ENCODE measurements at places on chromosomes 2 and 18. TPM values are rescaled to one million over a fixed set of nuclear protein-coding genes. Genes with fewer than 3 reads are reported as not detected.

- no peak for DNase-seq
Measured at GRCh38 chr2:82790206-82791021, 1668.7 kb downstream of the SUCLG1 start.

- peak; percentile 23 for DNase-seq
Measured at GRCh38 chr2:23390152-23390551, 5.2 kb downstream of the KLHL29 start.

DNA sequence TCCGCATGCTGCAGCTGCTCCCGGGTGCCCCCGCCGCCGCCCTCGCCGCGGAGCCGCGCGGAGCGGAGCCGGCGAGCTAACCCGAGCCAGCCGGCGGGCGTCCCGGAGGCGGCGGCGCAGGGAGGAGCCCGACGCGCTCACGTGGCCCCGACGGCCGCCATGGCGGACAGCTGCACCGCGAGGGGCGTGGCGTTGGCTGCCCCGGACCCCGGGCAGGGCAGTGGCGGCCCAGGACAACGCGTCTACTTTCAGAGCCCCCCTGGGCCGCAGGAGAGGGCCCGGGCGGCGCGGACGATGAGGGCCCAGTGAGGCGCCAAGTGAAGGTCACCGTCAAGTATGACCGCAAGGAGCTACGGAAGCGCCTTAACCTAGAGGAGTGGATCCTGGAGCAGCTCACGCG is 30.0 kb upstream of the CCNYL1 start:
- DNase-seq = no peak

GRCh38 chr2:110842048-110842447 is 109.7 kb downstream of the ACOXL start:
- no peak for DNase-seq

- no peak for DNase-seq
Measured at GRCh38 chr2:215396595-215397313, 39.1 kb downstream of the FN1 start.

DNA sequence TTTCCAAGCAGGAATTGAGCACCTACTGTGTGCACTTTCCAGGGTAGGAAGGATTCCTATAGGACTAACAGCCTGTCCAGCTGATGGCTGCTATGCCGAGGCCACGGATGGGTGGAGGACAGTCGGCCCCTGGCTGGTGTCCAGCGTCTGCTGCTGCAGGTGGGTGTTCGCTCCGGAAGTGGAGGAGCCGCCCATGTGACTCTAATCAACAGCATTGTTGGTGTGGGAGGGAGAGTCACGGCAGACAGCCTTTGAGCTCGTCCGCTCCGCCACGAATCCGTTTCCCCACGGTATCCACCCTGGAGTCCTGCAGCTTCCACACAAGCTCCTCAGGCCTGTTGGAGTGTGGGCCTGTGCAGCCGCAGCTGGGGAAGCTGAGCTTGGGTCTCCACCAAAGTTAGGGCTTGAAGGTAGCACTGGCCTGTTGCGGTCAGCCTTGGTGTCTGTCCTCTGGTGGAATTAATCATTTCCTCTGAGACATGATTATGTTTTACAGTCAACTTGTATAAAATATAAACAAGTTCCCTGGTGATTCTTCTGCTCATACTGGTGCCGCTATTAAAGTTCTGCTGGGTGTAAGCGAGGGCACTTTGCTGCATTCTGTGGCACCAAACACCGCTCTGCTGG is 185.9 kb upstream of the TPO start:
- DNase-seq = no peak

GRCh38 chr2:82781176-82781915 is 1677.7 kb downstream of the SUCLG1 start:
- no peak for DNase-seq

GRCh38 chr2:62236499-62236898 is 40.6 kb downstream of the B3GNT2 start:
- DNase-seq = no peak

- DNase-seq = no peak
Measured at GRCh38 chr2:20917287-20917660, 94.4 kb upstream of the LDAH start.

GRCh38 chr2:222690564-222691200 is 19.2 kb downstream of the MOGAT1 start:
- peak; percentile 53 for DNase-seq

DNA sequence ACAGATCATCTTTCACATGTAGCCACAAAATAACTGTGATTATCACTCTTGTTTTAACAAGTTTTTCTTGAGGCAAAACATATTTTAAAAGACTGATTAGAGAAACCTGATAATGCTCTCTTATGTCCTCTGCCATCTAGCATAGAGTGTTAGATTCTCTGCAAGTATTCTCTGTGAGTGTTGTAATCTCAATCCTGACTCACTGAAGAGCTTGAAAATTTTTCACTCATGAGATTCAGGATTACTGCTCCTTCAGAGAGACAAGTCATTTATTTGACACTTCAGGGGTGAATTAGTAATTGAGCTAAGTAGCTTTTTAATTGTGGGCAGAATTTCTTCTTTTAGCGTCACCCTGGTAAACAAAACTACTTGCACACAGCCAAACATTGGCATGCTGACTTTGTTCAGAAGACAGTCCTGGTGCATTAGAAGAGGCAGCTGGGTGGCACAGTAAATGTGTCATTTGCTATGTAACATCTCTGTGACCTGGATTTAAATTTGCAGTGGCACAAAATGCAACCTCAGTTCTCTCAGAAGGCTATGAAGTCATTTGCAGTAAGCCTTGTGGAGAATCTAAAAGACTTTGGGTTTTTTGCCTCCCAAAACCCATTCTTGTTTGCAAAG is 172.9 kb downstream of the LRP1B start:
- no peak for DNase-seq

GRCh38 chr18:25469489-25469888 is 117.5 kb upstream of the ZNF521 start:
- DNase-seq = no peak

- DNase-seq = no peak
Measured at GRCh38 chr2:97993926-97994325, 1.8 kb downstream of the TMEM131 start.

- no peak for DNase-seq
Measured at GRCh38 chr18:23682472-23682871, 6.8 kb upstream of the LAMA3 start.

DNA sequence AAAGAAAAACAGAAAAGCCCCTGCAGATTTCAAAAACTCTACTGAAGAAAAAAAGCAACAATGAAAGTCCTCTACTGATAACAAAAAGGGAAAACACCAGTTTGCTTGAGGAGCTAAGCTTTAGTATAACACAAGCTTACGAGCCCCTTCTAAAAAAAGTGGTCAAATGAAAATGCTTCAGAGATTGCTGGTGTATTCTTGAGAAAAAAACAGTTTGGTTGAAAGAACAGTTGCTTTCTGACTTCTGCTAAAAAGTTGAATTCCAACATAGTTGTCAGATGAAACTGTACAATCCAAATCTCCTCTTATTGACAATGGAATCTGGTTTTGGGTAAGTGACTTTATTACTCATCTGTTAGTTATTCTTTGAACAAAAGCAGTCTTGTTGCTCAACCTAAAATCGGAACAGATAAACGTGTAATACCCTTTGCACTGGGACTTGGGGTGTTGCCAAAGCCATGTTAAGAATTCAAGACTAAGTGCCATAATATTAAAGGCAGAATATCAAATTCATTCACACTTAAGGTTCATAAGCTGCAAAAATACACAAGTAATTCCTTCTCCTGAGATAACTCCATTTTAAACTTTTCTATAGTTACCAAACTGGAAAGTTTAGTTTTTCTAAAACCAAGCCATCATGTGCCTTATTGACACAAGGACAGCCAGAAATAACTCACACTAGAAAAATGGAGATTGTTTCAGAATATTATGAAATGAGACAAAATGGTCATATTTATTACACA is 45.3 kb upstream of the SPAG16 start:
- peak; percentile 17 for DNase-seq

- no peak for DNase-seq
Measured at GRCh38 chr2:107645586-107645985, 181.1 kb upstream of the RGPD4 start.

GRCh38 chr2:16429431-16430145 is 236.0 kb downstream of the CYRIA start:
- DNase-seq = no peak

DNA sequence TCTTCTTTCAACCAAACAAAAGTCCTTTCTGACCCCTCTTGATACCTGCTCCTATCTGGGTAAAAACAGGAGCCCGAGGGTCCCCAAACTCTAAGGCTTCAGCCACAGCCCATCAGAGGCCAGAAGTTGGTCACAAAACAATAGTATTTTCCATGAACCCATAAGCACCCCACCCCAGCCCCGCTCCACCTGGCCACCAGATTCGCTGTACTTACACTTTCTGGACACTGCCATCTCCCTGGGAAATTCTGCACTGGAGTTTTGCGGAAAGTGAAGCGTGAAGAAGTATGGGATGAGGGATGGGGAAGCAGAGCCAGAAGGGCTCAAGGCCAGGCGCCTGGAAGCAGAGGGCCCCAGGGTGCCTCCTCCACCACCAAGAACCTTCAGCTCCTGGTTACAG is 5.2 kb upstream of the RUFY4 start:
- no peak for DNase-seq

DNA sequence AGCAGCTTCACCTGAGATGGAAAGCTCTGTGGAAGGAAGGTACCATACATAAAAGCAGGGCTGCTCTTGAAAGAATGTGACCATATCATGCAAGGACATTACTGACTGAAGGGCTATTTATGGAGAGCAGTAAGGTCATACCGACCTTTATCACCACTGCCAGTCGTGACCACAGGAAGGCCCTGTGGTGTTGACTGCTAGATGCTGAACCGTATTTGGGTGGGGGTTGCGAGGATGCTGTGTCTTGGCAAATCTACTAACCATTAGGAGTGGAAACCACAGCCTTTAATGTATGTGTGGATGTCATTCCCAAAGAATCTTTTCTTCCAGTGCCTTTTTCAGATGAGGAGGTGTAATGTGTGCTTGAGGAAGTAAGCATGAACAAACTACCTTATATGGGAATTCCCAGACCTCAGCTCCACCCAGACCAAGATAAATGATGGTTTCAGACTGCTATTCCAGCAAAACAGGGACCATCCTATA is 60.8 kb downstream of the LIMS1 start:
- DNase-seq = no peak

DNA sequence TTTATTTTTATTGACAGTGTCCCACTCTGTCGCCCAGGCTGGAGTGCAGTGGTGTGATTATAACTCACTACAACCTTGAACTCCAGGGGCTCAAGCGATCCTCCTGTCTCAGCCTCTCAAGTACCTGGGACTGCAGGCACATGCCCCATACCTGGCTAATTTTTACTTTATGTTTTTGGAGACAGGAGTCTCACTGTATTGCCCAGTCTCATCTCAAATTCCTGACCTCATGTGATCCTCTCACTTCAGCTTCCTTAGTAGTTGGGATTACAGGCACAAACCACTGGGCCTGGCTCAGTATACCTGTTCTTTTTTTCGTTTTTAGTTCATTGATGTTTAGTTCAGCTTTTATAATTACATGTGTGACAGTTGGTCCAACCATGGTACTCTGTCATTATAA is 40.1 kb upstream of the SNORC start:
- DNase-seq = no peak

Gene MRPL53
- total RNA-seq = 17.8 TPM

Gene NPPC
- total RNA-seq = 1.7 TPM

Gene CCDC74B
- 3.1 TPM for total RNA-seq

Gene PRKCE
- 19.3 TPM for total RNA-seq

Gene AQP12A
- total RNA-seq = not detected

Gene VWC2L
- total RNA-seq = not detected

Gene MAL
- 2.4 TPM for total RNA-seq

Gene PDCL3
- 15.7 TPM for total RNA-seq

Gene MATN3
- 0.30 TPM for total RNA-seq

Gene MC2R
- total RNA-seq = not detected

Gene TMEM247
- not detected for total RNA-seq

Gene GKN2
- not detected for total RNA-seq

Gene CFLAR
- total RNA-seq = 115 TPM

Gene CDCA7
- 11.4 TPM for total RNA-seq

Gene EMILIN1
- total RNA-seq = 66.1 TPM

Data from skin of body (tissue), 3 donors.